AG09309 (cell line): ENCODE measurements at places on chromosomes 11 and 22.

- DNase-seq: no peak
Observed at GRCh38 chr11:44870181-44870580, 80.5 kb downstream of the TP53I11 start.

DNA sequence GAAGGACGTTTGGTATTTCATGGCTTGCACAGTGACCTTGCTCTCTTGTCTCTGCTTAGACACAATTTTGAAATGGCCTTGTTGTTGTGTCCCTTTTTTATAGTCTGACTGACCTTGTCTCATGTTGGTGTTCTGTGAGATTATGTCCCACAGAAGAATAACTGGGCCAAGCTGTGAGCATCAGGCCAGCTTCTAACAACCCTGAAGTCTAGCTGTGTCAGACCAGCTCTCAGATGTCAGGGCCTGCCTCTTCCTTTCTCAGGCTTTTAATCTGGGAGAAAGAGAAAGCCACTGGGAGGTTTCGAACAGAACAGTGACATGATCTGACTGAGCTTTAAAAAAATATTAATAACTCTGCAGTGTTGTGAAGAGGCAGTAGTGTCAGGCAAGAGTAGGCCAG, 2.0 kb upstream of the UEVLD start:
- no peak for DNase-seq

DNA sequence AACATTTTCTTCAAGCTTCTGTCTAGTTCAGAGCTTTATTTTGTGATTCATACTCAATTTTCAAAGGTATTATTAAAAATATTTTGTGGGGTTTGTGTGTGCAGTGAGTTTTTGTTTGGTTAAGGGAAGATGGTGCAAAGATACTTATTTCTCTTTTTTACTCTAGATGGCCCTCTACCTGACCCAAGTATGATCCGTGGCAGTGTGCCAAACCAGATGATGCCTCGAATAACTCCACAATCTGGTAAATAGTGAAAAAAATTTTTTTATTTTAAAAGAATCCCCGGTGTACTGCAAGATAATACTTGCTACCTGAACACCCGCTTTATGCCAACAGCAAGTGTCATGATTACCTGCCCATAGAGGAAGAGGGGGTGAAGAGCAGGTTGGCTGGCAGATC, 54.2 kb downstream of the EP300 start:
- DNase-seq: no peak

DNA sequence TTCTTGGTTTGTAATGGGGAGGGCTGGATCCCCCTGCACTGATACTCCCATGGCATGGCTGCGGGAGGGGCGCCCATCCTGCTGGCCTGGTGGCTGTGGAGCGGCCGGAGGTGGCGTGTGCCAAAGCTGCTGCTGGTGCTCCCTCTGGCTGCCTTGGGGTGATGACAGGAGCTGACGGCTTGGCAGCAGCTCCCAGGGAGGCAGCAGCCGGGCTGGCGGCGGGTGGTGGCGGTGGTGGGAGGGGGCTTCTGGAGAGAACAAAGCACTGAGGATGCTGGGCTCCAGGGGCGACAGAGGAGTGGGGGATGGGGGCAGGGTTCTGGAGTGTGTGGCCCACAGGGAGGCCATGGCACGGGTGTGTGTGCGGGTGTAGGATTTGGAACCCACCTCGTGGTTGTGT, 11.4 kb upstream of the MPPED1 start:
- DNase-seq: no peak

- no peak for DNase-seq
Observed at GRCh38 chr11:131802440-131803115, 432.2 kb downstream of the NTM start.

DNA sequence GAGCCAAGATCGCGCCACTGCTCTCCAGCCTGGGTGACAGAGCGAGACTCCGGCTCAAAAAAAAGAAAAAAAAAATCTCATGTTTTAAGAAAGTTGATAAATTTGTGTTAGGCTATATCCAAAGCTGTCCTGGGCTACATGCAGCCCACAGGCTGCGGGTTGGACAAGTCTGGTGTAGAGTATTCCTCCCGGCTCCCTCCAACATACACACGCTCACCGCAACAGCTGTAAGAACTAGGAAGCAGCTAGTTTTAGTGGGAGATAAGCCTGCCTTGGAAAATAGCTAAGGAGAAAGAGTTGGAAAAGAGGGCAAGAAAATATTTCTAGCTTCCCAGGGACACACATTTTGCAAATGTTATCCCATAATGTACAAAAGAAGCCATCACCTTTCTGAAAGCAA, 46.6 kb downstream of the CELF1 start:
- no peak for DNase-seq

DNA sequence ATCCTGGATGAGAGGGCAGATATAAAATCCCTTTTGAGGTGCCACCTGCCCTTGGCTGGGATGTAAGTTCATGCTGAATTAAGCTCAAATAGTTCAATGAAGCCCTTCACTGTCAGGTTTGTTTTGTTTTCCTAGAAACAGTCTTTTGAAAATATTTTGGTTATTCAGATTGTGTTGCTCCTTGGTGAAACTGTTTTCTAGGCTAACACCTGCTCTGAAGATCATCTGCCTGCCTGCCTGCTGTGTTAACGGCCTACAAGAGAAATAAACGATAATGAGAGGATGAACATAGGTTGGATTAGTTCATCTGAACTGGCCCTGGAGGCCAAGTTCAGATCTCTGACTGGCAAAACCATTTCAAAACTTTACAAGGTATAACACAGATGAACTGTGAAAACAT, 67.4 kb downstream of the ZBTB44 start:
- no peak for DNase-seq
